ENCODE measurements at places on chromosomes 1 and 21. TPM values are rescaled to one million over a fixed set of nuclear protein-coding genes. Genes with fewer than 3 reads are reported as not detected.

EVA1C gene
- total RNA-seq = 23.8 TPM

LRRC71 gene
- total RNA-seq = not detected

TCHH gene
- total RNA-seq = 0.08 TPM

MX1 gene
- 36.9 TPM for total RNA-seq

- no peak for ATAC-seq
Observed at GRCh38 chr1:21340230-21340945, 50.1 kb upstream of the ECE1 start.

- no peak for ATAC-seq
Observed at GRCh38 chr1:202016022-202016810, 5.8 kb downstream of the ELF3 start.

- ATAC-seq = no peak
Observed at GRCh38 chr1:169160845-169161495, 54.5 kb downstream of the ATP1B1 start.

DNA sequence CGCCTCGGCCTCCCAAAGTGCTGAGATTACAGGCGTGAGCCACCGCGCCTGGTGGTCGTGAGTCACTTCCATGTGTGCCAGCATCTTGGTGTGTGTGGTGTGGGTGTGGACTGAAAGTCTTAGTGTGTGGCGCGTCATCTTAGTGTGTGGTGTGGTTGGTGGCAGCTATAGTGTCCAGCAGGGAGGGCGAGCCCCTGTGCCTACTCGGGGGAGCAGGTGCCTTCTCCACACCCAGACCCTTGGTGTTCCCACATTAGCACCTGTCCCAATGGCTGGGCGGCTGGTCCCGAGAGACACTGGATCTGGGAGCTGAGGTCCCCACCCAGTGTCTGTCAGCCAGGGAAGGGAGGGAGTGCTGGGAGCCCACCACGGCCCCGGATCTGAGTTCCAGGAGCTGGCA lies 2.8 kb downstream of the SCNN1D start:
- ATAC-seq = peak; percentile 58
